ENCODE measurements at places on chromosomes 4 and X.

- no peak overlapping the region for H3K4me3 ChIP-seq
- H3K27me3 ChIP-seq = no peaks in the 10 kb centered on the region
- no peak overlapping the region for H3K27ac ChIP-seq
- peaks cover 3% of the 10 kb centered on the region for H3K4me1 ChIP-seq
- H3K36me3 ChIP-seq = no peaks in the 10 kb centered on the region
- DNase-seq = peak; percentile 24
Observed at GRCh38 chr4:152369902-152370295, 166.0 kb downstream of the FBXW7 start.

DNA sequence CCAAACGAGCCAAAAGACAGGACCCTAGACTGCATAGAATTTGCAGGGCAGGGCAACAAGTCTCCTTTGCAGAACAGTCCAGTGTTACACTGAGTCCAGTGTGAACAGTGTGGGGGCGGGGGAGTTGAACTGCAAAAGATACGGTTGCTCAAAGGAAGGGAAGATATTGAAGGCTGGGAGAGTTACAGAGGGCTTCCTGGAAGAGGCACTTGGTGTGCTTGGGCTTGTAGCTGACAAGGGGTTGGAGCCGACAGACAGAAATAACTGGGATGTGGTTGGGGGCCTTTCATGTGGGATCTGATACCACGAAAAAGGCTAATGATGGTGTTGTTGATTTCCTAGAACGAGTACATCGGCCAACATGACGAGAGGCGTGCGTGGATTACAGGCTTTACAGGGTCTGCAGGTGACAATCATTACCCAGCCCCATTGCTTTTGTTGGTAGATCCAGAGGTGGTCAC, 6.1 kb downstream of the XPNPEP2 start:
- DNase-seq = no peak
- no peaks in the 10 kb centered on the region for H3K36me3 ChIP-seq
- no peak overlapping the region for H3K27ac ChIP-seq
- H3K4me1 ChIP-seq = no peaks in the 10 kb centered on the region

DNA sequence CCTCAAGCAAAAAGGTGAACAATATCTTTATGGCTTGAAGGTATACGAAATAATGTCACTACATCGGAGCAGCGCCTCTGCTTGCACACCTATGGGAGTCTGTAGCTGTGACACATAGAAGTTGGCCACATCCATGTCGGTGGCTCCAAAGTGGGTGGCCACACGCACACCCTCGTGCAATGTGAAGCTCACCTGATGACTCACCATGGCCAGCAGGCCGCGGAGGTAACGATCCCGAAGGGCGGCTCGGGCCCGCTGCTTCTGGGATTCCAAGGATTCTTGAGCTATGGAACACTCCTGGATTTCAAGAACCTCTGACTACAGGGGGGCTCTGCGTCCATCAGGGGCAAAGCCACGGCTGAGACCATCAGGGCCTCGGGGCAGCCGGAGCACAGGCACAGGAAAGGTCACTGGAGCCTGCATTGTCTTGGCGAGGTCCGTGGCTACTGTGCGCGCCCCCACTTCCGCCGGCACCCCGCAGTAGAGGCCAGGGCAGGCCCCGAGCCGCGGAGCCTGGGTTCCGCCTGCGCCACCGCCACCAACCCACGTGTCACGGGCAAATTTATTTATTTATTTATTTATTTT, 25.2 kb downstream of the NYX start:
- DNase-seq = no peak
- H3K36me3 ChIP-seq = no peaks in the 10 kb centered on the region
- no peak overlapping the region for H3K27ac ChIP-seq
- no peak overlapping the region for H3K4me3 ChIP-seq
- H3K4me1 ChIP-seq = peaks cover 4% of the 10 kb centered on the region

DNA sequence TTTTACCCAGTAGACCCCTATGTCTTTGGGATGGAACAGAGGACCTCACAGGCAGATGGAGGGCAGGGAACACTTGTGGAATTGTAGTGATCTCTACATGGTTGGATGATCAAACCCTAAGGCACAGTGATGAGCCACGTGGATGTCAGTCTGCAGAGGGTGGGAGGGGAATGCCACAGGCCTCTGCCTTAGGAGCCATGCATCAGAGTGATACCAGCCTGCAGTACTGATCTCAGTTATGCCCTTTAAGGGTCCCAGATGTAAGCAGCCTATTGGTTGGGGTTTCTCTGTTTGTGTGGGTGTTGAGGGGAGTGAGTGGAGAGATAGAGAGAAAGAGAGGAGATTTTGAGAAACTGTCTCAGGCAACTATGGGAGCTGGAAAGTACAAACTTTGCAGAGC, 39.9 kb upstream of the XAGE1B start:
- H3K4me3 ChIP-seq = no peak overlapping the region
- no peak overlapping the region for H3K27ac ChIP-seq
- no peaks in the 10 kb centered on the region for H3K36me3 ChIP-seq

DNA sequence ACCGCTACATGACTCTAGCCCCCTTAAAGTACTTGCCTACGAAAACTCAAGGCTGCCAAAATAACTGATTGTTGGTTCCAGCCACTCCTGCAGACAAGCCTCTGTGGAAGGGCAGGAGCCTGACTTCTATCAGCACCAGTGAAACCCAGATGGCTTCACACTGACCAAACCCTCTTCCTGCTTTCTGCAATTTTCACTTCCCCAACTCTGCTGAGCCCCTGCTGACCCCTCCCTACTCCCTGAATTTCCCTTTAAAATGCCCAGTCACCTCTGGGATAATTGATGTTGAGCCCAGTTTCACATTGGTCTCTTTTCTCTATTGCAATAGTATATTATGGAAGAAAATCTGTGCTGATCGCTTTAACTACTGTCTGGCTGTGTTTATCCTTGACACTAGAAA, 61.6 kb upstream of the STS start:
- no peak overlapping the region for H3K4me3 ChIP-seq
- peaks cover 9% of the 10 kb centered on the region for H3K36me3 ChIP-seq
- H3K27me3 ChIP-seq = peaks cover 4% of the 10 kb centered on the region
- no peak for DNase-seq

Measured in IMR-90 (cell line).